ENCODE measurements at places on chromosomes 4 and X. TPM values are rescaled to one million over a fixed set of nuclear protein-coding genes. Genes with fewer than 3 reads are reported as not detected.

DCAF12L2 gene
- total RNA-seq, result 0.07 TPM

BMPR1B gene
- total RNA-seq, result 0.53 TPM

PI4K2B gene
- total RNA-seq, result 22.8 TPM

RIPPLY1 gene
- total RNA-seq, result not detected

ETDC gene
- not detected for total RNA-seq

TSPYL2 gene
- total RNA-seq, result 20.0 TPM

PNCK gene
- total RNA-seq, result 3.1 TPM

ASB5 gene
- 2.2 TPM for total RNA-seq

Data from smooth muscle cell of the pulmonary artery (primary cell).